ENCODE measurements at places on chromosomes 11 and 22. TPM values are rescaled to one million over a fixed set of nuclear protein-coding genes. Genes with fewer than 3 reads are reported as not detected.

TRIM29 gene
- not detected for total RNA-seq

JHY gene
- total RNA-seq = 0.39 TPM

MYOD1 gene
- total RNA-seq = not detected

BIK gene
- total RNA-seq = 1.4 TPM

OAF gene
- total RNA-seq = 21.7 TPM

SCO2 gene
- 3.1 TPM for total RNA-seq

TSGA10IP gene
- not detected for total RNA-seq

DSCAML1 gene
- not detected for total RNA-seq

RNF26 gene
- 2.6 TPM for total RNA-seq

KRTAP5-9 gene
- not detected for total RNA-seq

MAPK8IP1 gene
- 2.8 TPM for total RNA-seq

CRYBB3 gene
- total RNA-seq = not detected

TMEM45B gene
- 2.9 TPM for total RNA-seq

MAP4K2 gene
- total RNA-seq = 50.7 TPM

NPTXR gene
- 0.13 TPM for total RNA-seq

MMP3 gene
- not detected for total RNA-seq

IZUMO1R gene
- not detected for total RNA-seq

NUP50 gene
- total RNA-seq = 45.6 TPM

MUS81 gene
- total RNA-seq = 32.6 TPM

TEX12 gene
- not detected for total RNA-seq

ACR gene
- under 0.01 TPM for total RNA-seq

All from dermis microvascular lymphatic vessel endothelial cell (primary cell).